A549 treated with CpdA at 1 μM for 4 hours (cell line): ENCODE measurements at places on chromosomes 5 and 9. TPM values are rescaled to one million over a fixed set of nuclear protein-coding genes. Genes with fewer than 3 reads are reported as not detected.

The NPR3 gene
- total RNA-seq, result 20.5 to 25.1 TPM (median 21.7 TPM) in 5 replicates

The LIX1 gene
- total RNA-seq, result not detected in 5 replicates

The SMC5 gene
- total RNA-seq, result 12.2 to 22.4 TPM (median 14.4 TPM) in 5 replicates

The BAAT gene
- total RNA-seq, result 0.47 to 0.79 TPM (median 0.58 TPM) in 5 replicates

The PCDHB12 gene
- total RNA-seq, result 0.07 TPM in 1 of 5 replicates, not detected in the others

The NEUROG1 gene
- not detected in 5 replicates for total RNA-seq

The CDKN2A gene
- 0.13 TPM in 1 of 5 replicates, not detected in the others for total RNA-seq

The PTPA gene
- 121 to 135 TPM (median 133 TPM) in 5 replicates for total RNA-seq

The SYK gene
- total RNA-seq, result 0.05 to 0.09 TPM in 2 of 5 replicates, not detected in the others

The SECISBP2 gene
- total RNA-seq, result 18.7 to 21.0 TPM (median 19.1 TPM) in 5 replicates

The TEX48 gene
- total RNA-seq, result not detected in 5 replicates

The SSBP2 gene
- 6.5 to 9.0 TPM (median 8.4 TPM) in 5 replicates for total RNA-seq

The PCDHB7 gene
- total RNA-seq, result 0.01 TPM in 1 of 5 replicates, not detected in the others

The NCS1 gene
- total RNA-seq, result 34.8 to 55.3 TPM (median 51.4 TPM) in 5 replicates

The ERAP2 gene
- 1.1 to 1.6 TPM (median 1.3 TPM) in 5 replicates for total RNA-seq

The TMEM252 gene
- not detected in 5 replicates for total RNA-seq

The SOHLH1 gene
- 0.07 to 0.09 TPM in 2 of 5 replicates, not detected in the others for total RNA-seq

The LRRC19 gene
- not detected in 5 replicates for total RNA-seq

The NEURL1B gene
- 2.2 to 3.4 TPM (median 2.6 TPM) in 5 replicates for total RNA-seq

The GLRX gene
- 47.3 to 86.3 TPM (median 54.5 TPM) in 5 replicates for total RNA-seq

The LRRC14B gene
- total RNA-seq, result not detected in 5 replicates

The AMBP gene
- total RNA-seq, result 5.2 to 9.8 TPM (median 8.2 TPM) in 5 replicates

The PCDHA3 gene
- 0.74 to 1.1 TPM (median 0.91 TPM) in 5 replicates for total RNA-seq

The TMEM174 gene
- not detected in 5 replicates for total RNA-seq

The PPP1R26 gene
- total RNA-seq, result 15.3 to 21.2 TPM (median 18.7 TPM) in 5 replicates

The CRB2 gene
- 0.05 to 0.09 TPM (median 0.06 TPM) in 5 replicates for total RNA-seq

The DNAJA1 gene
- total RNA-seq, result 277 to 331 TPM (median 302 TPM) in 5 replicates

The CDX1 gene
- total RNA-seq, result not detected in 5 replicates

The TSSK1B gene
- total RNA-seq, result not detected in 5 replicates

The INSL4 gene
- 15.5 to 17.9 TPM (median 16.0 TPM) in 5 replicates for total RNA-seq

The TCF7 gene
- total RNA-seq, result 15.5 to 19.9 TPM (median 17.7 TPM) in 5 replicates

The EIF4E1B gene
- not detected in 5 replicates for total RNA-seq

The AJM1 gene
- 3.1 to 4.3 TPM (median 4.0 TPM) in 5 replicates for total RNA-seq

The SPATA31A3 gene
- total RNA-seq, result not detected in 5 replicates

The TAF11L2 gene
- total RNA-seq, result not detected in 5 replicates

The ICE1 gene
- total RNA-seq, result 18.9 to 26.4 TPM (median 22.7 TPM) in 5 replicates

The RNF180 gene
- 0.15 to 0.31 TPM (median 0.20 TPM) in 5 replicates for total RNA-seq
